ENCODE measurements at places on chromosomes 3 and 15. TPM values are rescaled to one million over a fixed set of nuclear protein-coding genes. Genes with fewer than 3 reads are reported as not detected.

The LMAN1L gene
- total RNA-seq: not detected

The C3orf52 gene
- total RNA-seq: 2.4 TPM

The PAQR9 gene
- total RNA-seq: not detected

The IL16 gene
- total RNA-seq: 118 TPM

The RPL39L gene
- 17.8 TPM for total RNA-seq

The MCF2L2 gene
- total RNA-seq: 6.0 TPM

The LAMB2 gene
- not detected for total RNA-seq

The TRPM7 gene
- 44.5 TPM for total RNA-seq
